ENCODE measurements at places on chromosomes 5 and 9. TPM values are rescaled to one million over a fixed set of nuclear protein-coding genes. Genes with fewer than 3 reads are reported as not detected.
A peak's percentile ranks its signal among the peaks of the same experiment; 100 is the strongest.

DNA sequence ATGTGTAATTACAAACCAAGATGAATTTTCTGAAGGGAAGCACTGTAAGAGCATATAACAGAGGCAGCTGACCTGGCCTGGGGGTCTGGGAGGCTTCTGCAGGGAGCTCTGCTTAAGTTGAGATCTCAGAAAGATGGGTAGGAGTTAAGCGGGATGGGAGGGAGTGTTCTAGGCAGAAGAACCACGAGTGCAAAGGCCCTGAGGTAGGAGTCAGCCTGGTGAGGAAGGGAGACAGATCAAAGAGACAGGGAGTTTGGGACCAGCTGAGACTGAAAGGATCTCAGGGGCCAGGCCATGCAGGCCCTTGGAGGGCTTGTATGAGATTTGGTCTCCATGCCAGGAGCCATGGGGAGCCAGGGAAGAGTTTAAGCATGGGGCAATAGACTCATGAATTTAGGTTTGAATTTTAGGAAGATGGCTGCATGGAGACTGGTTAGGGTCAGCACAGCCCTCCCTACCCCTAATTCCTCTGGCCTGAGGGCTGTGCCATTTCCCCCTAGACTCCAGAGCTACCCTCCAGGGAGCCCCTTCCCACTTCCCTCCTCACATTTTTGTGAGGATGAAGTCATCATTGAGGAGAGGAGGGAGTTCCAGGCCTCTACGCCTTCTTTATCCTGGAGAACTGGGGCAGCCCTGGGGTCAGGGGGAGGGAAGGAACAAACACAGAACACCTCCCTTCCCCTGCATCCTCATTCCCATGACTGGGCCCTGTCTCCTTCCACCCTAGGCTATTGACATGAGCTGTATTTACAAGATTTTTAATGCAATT is 4.8 kb upstream of the ARAP3 start:
- no peak for DNase-seq

DNA sequence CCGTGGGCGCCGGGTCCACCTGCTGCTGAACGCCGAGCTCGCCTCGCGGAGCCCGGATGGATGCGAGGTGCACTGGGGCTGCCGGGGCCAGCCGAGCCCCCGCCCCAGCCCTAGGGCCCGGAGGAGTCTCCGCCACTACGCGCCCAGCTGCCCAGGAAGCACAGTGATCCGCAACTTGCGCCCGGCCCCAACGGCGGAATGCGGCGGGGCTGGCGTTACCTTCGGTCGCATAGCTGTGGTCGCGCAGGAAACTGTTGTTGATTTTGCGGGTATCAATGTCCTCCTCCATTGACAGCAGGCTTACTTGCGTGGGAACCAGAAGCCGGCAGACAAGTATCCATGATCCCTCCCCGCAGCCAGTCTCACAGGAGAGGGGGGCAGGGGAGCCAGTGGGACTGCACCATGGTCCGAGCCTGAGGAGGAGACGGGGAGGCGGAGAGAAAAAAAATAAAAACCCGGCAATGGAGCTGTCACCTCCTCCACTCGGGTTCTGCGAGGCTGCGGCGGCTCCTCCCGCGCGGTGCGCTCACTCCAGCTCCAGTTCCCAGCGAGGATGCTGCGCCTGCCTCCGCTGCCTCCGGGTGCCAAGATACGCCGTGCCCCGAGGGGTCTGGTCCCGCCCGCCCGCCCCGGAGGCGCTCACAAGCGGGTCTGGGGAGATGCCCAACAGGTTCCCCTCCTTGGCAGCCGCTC is 628 bp downstream of the PPP2R2B start:
- no peak for DNase-seq

DNA sequence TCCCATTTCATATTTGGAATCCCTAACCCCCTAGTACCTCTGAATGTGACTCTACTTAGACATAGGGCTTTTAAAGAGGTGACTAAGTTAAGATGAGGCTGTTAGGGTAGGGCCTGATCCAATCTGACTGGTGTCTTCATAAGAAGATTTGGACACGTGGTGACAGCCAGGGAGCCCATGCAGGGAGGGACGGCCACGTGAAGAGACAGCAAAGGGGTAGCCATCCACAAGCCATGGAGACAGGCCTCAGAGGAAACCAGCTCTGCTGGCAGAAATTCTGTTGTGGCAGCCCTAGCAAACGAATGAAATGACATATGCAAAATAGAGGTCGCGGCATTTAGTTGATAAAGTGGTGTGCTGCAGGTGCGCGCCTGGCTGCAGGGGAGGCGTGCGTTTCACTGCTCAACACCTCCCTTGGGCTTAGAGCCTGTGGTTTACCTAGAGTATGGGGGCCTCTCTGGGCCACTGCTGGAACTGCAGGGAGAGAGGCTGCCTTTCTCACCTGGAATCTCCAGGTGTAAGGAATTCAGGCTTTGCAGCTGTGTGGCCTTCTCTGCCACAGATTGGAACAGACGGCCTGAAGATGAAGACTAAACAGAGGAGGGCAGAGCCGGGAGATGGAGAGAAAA is 7.1 kb upstream of the AFAP1L1 start:
- peak; percentile 74 for DNase-seq

DNA sequence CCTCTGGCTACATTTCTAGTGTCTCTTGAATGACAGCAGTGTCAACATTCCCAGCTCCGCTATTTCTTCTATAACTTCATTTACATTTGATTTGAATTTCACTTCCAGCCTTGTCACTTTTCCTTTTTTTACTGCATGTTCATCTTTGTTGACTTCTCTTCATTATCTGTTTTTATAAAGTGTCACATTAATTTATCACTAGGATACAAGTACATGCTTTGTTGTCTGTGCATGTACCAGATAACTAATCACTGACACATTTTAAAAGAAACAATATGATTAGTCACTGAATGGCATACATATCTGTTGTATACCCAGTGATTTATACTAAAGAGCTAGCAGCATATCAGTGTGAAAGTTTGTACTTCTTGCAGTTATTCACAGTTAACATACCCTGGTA is 29.1 kb downstream of the ARSK start:
- DNase-seq, result no peak

DNA sequence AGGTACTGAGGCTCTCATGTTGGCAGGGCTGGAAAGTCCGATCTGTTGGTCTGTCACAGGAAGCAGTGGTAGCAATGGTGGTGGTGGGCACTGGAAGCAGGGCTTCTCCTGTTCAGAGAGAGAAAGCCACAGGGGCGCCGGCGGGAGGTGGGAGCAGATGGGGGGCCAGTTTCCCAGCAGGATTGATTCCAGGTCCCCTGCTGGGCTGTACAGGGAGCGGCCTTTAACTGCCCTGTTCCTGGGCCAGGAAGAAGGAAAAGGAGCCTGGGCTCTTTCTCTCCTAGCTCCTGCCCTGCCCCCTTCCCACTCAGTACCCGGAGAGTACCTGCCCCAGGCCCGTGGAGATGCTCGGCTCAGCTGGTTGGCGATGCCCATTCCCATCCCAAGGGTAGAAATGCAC is 2.6 kb upstream of the DAB2IP start:
- no peak for DNase-seq

DNA sequence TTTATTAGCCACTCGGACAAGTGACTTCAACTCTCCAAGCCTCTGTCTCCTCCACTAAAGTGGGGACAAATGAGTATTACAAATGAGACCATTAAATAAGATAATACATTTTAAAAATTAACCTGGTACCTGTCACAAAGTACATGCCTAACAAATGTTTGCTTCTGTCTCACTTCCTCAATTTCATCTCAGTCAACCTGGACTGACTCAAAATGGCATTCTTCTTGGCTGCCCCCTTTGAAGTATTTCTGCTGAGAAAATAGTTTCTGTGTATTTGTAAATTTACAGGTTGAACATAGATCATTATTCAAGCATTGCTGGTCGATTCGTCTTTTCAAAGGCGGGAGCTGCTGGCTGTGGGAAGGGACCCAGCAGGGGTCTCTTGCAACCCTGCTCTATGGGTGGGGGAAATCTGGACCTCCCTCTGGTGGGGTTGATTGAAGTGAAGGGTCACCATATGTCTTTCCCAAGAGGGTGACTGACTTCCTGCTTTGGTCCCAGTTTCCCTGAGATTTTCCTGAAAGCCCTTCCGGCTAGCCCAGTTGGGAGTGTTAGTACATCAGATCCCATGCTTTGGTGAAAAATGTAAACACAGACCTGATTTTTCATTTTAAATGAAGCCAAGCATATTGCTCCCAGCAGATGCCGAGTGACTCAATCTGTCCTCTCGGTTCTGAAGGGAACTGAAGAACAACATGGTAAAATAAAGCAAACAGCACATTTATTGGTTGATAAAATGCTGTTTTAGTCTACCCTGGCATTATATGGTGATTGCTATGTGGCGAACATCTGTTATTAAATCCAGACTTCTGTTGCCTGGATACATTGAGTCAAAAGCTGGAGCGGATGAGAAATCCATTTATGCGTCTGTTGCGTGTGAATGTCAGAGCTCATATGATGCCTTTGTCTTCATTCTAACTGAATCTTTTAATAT is 73.0 kb downstream of the KCNIP1 start:
- no peak for DNase-seq

GRCh38 chr5:58893551-58893950 is 310.7 kb downstream of the RAB3C start:
- DNase-seq, result no peak

- DNase-seq, result no peak
Measured at GRCh38 chr5:124546643-124547042, 199.8 kb downstream of the ZNF608 start.

DNA sequence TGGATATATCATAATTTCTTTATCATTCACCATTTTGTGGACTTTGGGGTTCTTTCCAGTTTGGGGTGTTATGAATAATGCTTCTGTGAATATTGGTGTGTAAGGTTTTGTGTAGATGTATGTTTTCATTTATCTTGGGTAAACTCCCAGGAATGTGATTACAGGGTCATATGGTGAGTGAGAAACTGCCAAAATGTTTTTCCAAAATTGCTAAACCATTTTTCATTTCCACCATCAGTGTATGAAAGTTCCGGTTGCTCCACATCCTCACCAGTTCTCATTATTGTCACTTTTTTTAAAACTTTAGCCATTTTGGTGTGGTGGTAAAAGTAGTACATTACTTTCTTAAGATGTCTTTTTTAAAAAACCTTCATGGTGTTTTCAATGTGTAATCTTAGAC is 152.9 kb downstream of the NIPBL start:
- DNase-seq, result no peak

DNA sequence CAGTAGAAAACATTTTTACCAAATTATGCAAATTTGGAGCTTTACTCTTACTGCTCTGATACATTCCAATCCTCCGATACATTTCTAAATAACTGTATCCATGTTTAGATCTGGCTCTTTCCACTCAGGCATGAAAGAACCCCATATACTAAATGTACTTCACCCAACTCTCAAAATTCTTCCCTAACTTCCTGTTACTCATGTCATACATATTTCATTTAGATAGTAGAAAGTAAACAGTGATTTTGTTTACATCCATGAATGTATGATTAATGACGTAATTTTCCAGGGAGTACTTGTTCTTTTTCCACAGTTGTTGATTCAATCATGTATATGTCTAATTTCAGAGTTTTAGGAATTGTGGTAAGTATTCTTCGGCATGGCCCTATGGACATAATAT is 1426.5 kb upstream of the C9orf72 start:
- no peak for DNase-seq

- no peak for DNase-seq
Measured at GRCh38 chr5:72282878-72283277, 37.2 kb downstream of the MRPS27 start.

GRCh38 chr5:32581010-32581785 is 4.2 kb upstream of the SUB1 start:
- DNase-seq, result no peak

DNA sequence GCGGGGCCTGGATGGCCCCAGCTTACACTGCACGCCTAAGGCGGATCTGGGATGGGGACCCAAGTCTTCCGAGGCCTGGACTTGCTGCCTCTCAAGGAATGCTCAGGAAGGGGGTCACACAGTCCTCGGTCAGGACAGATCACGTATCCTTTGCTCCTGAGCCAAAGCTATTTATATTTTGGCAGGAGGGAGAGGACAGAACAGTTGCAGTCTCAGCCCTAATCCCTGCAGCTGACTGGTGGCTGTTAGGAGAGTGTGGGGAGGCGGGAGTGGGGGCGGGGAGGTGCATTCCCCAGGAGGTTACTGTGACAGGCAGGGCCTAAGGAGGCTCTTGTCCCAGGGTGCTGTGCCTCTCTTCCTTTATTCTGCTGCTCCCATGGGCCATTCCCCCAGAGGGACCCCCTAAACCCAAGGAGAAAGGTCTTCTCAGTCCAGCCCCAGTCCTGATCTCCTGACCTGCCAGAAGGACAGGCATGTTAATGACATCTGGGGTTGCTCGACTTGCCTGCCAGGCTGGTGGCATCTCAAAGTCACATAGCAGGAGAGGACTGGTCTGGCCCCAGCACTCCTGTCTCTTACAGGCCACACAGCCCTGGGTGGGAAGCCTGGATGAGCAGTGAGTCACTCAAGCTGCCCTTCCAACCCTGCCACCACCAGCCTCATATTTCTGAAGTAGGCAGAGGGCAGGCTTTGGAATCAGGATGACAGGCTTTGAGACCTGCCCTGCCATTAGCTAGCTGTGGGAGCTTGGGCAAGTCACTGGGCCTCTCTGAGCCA is 51.9 kb downstream of the COL27A1 start:
- DNase-seq, result no peak

- no peak for DNase-seq
Measured at GRCh38 chr9:107815782-107816560, 326.4 kb upstream of the KLF4 start.

DNA sequence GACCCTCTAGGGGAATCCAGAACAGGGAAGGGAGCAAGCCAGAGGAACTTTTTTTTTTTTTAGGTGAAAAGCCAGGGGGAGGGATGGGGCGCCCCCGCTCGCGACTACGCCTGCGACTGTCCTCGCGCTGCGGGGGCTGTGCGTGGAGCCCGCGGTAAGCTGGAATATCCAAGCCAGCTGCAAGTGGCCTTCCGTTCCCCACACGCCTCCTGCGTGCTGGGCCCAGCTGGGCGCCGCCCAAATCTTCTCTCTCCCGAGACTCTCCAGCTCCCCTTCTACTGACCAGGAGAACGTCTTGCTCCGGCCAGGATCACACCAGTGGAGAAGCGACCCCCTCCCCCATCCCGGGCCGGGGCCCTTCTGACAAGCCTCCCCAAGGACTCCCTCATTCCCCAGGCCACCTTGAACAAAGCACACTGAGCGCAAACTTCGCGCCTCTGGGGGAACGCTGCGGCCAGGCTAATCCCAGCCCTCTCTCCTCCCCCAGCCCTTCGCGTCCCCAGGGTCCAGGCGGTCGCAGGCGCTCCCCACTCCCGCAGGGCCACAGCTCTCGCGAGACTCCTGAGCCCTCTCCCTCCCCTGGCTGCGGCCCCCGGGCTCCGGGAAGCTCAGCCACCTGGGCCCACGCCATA is 6.6 kb downstream of the BARX1 start:
- DNase-seq, result no peak

The SQSTM1 gene
- total RNA-seq, result 322 TPM

The PLAC8L1 gene
- total RNA-seq, result not detected

The NMUR2 gene
- not detected for total RNA-seq

The EQTN gene
- not detected for total RNA-seq

The FOXD4L3 gene
- total RNA-seq, result not detected
